Naive thymus-derived CD4-positive, alpha-beta T cell (primary cell): ENCODE measurements at places on chromosomes 1 and 21.
A peak's percentile ranks its signal among the peaks of the same experiment; 100 is the strongest.

DNA sequence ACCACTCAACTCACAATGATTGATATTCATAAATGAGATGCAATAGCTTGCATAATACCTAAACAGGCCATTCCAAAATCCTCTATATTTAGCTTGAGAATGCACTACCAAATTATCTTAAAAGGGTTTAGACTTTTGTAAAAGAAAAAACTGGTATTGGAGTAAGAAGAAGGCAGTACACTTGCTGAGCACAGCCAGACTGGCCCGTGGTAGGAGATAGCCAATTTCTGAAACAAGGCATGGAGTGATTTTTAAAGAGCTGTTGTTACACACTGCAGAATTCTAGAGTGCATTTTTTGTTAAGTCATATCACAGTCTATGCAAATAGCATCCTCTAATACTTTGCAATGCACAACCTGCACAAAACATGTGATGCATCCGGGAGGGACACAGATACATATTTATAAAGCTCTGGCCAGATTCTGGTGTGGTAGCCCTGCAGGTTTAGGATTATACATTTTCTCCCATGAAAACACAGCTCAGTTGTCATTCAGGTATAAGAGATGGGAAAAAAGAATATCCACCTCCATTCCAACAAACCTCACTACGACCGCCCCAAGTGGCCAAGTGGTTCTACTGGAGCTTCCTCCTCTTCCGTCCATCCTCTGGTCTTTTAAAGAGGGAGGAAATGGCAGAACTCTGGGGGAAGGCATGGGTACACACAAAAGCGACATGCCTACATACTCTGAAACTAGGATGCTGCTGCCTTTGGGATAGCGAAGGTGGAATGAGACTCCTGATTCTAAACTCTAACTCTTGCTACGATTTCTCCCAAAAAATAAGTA, 40.8 kb downstream of the BCAR3 start:
- no peak for DNase-seq

DNA sequence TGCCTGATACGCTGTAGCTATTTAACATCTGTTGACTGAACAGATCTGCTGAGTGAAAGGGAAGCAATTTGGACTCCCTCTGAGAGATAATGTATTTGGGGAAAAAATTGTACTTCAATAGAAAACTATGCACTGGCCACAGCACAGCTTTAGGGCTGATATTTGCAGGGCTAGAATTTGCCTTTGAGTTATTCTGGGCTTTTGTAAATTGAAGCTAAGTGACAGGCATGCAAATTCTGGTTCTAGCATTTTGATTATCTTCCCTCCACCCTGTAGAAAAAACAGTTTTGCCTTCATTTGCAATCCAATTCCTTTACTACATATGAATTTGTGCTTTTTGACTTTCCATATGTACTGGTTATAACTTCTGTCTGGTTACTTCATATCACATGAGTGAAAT, 7.9 kb downstream of the KYAT3 start:
- DNase-seq = no peak

DNA sequence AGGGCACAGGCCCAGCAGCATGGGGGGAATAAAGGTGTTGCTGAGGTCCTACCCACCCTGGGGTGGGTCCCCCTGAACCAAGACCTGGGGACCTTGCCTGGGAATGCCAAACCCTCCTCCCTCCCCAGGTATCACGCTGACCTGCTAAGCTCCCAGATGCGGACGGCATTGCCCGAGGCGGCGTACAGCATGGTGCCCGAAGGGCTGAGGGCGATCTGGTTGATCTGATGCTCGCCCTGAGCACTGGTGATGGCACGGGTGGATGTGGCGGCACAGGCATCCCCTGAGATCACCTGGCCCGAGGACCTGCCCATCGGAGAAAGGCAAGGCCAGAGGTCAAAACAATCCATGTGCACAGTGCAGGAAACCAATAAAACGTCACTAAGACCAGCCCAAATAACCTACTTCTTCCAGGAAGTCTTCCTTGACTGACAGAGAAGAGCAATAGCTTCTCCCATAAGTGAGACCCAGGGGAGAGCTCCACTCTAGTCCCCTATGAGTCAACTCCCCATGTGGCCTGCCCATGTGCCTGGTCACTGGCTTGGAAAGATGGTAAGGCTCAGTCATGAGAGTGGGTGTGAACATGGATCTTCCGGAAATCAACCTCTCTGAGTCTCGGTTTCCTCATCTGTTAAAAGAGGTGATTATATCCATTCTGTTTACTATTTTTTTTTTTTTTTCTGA, 46.3 kb downstream of the KIF21B start:
- no peak for DNase-seq

DNA sequence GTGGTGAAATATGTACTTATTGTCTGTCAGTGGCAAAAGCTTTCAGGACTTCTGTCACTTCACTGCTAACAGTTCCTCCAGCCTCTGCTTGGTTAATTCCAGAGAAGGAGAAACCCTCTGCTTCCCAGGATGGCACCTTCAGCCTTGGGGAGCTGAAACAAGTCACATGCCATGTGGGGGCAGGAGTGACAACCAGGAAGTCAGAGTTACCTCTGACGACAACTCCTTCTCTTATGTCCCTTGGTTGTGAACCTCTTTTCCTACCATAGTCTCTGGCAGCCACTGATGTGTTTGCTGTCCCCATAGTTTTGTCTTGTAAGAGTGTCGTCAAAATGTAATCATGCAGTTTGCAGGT, 53.6 kb downstream of the FCRL5 start:
- DNase-seq = no peak

DNA sequence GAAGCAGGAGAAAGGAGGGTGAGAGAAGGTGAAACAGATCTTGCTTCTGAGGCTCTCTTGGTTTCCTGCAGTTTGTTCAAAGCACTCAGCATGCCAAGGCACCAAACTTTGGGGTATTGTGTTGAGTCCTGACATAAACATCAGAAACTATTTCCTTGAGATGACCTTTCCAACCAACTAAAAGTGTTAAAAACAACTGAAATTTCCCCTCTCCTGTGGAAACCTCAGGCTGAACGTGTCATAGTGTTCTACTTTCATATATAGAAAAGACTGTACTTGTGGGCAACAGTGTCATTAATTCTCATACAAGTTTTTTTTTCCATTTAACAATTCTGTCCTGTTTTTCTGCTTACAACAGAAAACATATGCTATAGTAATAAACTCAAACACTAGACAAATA, 6.3 kb upstream of the LYST start:
- DNase-seq = no peak

DNA sequence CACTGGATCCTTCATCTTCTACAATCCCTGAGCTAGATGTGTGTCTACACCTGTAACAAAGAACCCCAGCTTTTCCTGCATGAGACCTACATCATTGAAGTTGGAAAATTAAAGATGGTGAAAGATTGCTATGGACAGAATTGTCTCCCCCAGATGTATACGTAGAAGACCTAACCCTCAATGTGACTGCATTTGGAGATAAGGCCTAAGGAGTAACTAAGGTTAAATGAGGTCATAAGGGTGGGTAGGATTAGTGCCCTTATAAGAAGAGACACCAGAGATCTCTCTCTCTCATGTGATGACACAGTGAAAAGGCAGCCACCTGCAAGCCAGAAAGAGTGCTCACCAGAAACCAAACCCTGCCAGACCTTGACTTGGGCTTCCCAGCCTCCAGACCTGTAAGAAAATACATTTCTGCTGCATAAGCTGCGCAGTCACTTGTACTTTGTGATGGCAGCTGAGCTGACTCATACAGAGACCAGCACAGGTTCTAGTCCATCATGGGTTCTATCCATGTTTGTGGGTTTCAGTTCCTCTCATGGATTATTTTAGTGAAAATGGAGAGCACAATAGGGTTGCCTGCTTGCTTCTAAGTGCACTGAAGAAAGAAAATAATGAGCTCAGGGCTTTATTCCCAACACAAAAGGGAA, 180.8 kb downstream of the TPR start:
- DNase-seq = no peak

DNA sequence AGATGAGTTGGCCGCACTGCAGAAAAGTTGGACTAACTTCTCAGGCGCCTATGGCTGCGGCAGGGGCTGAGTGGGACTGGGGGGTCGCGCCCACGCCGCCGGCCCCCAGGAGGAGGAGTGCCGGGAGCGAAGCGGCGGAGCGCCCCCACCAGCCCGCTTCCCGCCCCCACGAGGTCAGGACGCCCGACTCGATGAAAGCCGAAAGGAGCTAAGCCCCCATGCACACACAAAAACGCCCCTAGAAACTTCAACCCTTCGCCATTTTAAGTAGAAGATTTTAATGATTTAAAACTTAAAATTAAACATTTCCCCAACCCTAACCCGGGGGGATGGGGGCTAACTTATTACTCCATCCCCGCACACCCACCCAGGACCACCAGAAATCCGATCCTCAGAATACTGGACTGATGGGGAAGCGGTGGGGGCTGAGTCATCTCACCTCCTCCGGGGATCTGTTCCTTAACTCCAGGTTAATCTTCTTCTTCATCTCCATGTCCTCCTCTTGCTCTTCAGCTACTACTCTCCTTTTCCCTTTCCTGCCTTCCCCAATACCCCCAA, 539 bp downstream of the ANP32E start:
- peak; percentile 37 for DNase-seq

- no peak for DNase-seq
Measured at GRCh38 chr1:107935396-107936064, 29.4 kb downstream of the VAV3 start.

- DNase-seq = no peak
Measured at GRCh38 chr1:235783148-235783776, 83.4 kb downstream of the LYST start.
